ENCODE measurements at places on chromosomes 4 and X.

DNA sequence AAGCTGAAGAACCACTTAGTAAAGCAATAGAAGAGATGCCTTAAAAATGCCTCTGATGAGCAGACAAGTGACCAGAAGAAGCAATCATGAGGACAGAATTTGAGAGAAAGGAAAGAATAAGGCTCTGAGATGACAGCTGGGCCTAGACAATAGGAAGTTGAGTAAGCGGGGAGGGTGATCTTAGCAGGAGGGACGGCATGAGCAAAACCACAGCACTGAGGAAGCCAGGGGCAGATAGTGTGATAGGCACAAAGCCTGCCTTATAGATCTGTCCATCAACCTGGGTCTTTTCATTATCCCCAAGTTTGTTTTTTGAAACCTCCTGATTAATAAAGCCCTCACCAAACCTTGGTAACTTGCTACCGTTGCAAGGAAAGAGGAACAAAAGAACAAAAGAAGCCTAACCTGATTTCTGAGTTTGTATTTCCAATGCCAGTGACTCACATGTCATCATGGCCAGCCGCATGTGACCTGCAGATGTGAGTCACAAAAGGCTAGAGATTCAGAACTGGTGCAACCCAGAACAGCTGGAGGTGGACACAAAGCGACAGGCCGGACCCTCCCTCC is 55.7 kb upstream of the PPARGC1A start:
- no peak for DNase-seq

GRCh38 chr4:108172231-108172752 is 3.6 kb upstream of the LEF1 start:
- no peak for DNase-seq

- DNase-seq = no peak
These were observed 1.9 kb downstream of the OCIAD2 start for GRCh38 chr4:48904541-48905142.

DNA sequence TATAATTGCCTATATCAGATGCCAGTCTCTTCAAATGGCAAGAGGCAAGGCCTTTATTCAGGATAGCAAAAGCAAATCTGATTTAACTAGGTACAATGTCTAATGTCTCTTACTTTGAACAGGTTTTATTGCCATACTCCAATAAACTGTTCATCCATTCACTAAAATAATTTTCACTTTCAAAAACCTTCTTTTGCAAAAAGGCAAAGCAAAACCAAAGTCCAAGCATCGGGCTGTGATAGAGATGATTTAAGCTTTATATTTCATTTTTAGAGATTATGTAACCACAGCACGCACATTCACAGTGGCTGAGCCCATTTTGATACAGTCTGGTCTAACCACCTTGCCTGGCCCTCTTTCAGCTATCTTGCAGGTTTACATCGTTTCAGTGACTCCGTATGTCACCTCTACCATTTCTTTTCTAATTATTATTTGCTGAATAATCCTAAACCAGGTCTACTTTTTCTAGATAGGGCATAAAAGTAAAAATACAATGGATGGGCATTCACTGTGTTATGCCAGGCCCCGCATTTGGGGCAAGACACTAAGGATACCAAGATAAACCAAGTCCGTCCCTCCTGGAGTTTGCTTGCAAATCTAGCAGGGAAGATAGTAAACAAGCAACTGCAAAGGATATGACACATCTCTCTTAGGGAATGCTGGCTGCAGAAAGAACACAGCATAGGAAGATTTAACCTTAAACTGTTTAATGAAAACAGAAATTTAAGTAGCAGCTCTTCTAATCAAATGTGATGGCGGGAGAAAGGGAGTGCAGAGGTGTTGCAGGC is 1.8 kb downstream of the CASP3 start:
- DNase-seq = no peak

DNA sequence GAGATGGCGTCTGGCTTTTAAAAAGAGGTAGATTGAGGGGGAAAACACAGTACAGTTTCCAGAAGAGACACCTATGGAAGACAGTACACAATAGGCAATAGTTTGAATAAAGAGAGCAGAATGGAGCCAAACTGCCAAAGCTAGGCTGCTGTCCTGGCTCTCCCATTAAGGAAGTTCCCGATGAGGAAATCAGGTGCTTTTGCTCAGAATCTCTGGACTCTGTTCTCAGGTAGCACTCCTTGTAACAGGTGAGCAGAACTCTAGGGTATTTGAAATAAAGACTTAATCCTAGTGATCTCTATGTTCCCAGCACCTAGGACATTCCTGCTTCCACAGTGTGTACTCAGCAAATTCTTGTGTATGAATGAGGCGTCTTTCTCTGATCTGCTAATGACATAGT is 1.6 kb downstream of the EGF start:
- no peak for DNase-seq

GRCh38 chrX:12021698-12022097 is 116.6 kb upstream of the FRMPD4 start:
- no peak for DNase-seq

DNA sequence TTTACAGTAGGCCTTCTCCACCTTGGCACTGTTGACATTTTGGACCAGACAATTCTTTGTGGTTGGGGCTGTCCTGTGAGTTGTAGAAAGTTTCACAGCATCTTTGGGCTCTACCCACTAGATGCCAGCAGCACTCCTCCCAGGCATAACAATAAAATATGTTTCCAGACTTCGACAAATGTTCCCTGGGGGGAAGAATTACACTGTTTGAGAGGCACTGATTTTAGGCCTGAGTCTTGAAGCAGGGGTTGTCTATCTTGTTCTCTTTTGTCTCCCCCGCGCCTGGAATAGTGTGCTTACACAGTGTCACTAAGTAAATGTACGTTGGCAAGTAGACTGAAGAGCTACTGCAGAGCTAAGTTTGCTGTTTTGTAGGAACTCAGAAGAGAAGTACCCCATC is 254.4 kb upstream of the BOD1L1 start:
- no peak for DNase-seq

DNA sequence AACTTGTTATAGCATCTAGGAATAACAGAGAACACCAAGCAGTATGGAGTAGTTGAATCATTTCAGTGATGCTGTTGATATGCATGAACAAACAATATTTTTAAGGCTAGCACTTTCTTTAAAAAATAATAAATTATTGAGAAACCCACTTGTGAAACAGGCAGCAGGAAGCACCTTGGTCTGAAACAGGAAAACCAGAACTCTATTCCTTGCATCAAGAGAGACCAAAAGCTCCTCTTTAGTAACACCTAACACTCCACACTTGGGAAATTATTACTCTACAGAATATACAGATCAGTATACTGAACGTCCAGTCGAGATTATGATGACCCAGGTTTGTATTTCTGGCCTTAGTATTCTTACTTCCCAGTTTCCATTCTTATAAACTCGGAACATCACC is 129.0 kb downstream of the ARAP2 start:
- DNase-seq = no peak

GRCh38 chr4:92399032-92399431 is 95.3 kb downstream of the GRID2 start:
- DNase-seq = no peak

DNA sequence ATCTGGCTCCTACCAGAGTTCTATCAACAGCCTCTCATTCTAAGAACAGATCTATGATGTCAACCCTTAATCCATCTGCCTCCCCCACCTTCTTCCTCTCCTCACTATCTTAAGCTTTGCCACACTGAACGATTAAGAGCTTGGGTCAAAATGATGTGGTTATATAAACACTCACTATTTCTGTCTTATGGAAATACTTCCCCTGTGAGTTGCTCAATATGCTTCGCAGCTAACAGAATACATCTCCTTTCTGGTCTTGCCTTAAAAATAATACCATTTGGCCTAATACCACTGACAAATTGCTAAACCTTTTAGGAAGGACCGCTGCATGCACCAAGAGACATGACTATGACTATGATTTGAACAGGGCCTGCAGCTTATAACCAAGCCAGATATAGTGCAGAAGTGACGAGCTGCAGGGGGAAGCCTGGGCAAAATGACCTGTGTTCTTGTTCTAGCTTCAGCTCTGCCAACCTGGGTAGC is 130.9 kb downstream of the RNF150 start:
- DNase-seq = no peak

DNA sequence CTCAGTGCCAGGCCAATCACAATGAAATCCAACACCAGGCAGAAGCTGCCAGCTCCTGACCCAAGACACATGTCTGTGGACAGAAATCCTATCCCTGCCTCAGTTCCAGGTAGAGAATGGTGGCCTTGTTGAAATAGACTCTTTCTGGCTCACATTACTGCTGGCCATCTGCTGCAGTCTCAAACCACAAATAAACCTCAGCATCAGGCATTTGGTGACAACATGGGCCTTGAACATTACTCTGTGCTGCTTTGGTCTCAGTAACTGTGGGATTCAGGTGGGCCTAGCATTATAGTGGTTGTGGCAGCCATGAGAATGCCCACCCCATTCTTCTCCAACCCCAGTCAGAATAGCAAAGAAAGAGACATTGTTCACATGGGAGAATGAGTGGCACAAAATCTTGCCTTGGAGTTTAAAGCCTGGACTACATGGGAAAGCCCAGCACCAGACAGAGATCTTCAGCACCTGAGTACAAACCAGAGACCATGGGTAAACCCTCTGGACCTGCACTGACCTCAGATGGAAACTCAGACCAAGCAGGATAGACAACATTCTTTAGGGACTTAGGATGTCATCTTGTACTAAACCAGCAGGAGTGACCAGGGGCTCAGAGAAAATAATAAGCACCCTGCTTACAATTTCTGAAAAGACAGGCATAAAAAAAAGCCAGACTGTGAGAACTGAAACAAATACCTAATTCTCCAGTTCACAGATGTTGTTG is 50.4 kb upstream of the TRAM1L1 start:
- no peak for DNase-seq

DNA sequence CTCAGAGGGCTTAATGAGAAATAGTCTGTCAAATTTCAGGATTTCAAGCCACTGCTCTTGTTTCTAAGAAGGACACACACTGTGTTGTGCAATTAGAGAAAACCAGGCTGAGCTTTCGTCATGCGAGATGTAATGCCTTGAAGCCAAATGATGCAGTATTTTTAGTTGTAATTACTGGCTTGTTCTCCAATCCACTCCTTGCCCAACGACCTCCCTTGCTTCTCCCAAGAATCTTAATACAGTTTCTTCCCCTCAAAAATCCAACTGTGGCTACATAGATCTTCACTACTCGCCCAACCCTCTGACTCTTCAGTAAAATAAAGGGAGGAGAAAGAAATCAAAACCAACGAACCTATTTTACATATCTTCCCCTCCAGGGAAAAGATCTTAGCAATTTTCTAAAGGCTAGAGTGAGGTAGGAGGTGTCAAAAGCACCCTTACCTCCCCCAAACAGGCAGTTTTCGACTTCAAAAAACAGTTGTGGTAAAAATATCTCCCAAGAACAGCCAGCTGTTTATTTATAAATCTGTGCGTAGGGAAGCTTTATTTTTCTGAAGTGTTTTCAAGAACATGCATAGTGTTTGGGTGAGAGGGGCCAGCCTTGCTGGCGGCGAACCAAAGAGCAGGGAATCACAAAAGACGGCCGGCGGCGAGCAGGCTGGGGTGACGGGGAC is 68.7 kb downstream of the MGST2 start:
- DNase-seq = no peak

DNA sequence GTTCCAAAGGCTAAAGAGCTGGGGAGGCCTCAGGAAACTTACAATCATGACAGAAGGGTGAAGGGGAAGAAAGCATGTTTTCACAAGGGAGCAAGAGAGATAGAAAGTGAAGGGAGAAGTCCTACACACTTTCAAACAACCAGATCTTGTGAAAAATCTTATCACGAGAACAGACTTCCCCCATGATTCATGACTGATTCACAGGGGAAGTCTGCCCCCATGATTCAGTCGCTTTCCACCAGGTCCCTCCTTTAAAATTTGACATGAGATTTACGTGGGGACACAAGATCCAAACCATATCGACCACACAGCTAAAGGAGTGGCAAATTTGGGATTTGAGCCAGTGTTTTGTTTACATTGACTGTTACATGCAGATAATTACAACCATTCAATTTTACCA is 971.1 kb upstream of the HS3ST1 start:
- no peak for DNase-seq

- DNase-seq = no peak
These were observed 1171.0 kb upstream of the PCDH10 start for GRCh38 chr4:131978120-131978519.

GRCh38 chr4:111984169-111984819 is 161.0 kb upstream of the FAM241A start:
- no peak for DNase-seq

- DNase-seq = no peak
These were observed 72.7 kb downstream of the NAA11 start for GRCh38 chr4:79253168-79253567.

- DNase-seq = no peak
These were observed 47.2 kb downstream of the FGFBP1 start for GRCh38 chr4:15891312-15891711.

DNA sequence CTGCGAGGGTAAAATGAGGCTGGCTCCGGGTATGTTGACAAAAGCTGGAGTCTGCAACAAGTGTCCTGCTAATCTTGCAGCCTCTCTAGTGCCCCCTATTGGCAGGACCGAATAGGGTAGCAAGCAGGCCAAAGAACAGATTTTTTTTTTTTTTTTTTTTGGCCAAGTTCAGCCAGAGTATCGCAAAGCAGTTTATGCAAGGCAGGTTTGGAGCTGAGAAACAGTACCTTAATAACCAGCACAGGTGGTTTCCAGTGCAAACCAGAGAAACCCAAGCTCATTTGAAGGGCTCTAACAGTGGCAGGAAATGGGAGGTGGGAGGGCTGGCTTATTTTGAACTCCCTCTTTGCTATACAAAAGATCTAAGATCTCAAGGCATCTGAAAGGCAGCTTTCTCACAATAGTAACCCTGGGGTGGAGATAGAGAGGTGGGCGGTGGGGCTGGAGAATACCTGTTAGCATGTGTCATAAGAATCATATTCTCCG is 38.2 kb upstream of the OCIAD2 start:
- peak; percentile 9 for DNase-seq

DNA sequence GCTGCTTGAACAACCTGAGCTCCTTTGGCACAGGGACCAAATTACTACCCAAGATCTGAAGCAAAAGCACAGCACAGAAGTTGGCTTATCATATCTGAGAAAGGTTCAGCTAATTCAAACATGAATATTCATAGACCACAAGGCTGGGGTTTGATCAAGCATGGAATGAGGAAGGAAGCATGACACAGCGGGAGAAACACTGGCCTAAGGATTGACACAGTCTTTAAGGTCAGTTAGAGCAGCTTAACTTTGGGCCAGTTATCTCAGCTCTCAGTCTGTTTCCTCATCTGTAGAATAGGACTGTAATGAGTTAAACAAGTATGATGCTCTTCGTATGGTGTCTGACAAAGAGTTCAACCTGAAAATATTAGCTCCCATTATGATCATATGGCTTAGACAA is 88.5 kb upstream of the CBR4 start:
- no peak for DNase-seq

DNA sequence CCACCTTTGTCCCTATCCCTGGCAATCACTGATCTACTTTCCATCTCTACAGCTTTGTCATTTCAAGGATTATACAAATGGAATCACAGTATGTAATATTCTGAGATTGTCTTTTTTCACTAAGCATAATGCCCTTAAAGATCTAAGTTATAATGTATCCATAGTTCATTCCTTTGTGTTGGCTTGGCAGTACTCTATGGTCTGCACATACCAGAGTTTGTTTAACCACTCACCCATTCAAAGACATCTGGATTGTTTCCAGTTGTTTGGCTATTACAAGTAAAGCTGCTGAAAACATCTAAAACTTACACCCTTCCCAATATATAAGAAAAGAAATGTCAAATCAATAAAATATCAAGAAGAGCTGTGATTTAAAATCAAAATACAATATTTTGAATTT is 26.0 kb upstream of the AWAT1 start:
- no peak for DNase-seq
